Naive thymus-derived CD8-positive, alpha-beta T cell (primary cell): ENCODE measurements at places on chromosomes 1 and 21. TPM values are rescaled to one million over a fixed set of nuclear protein-coding genes. Genes with fewer than 3 reads are reported as not detected.

DNA sequence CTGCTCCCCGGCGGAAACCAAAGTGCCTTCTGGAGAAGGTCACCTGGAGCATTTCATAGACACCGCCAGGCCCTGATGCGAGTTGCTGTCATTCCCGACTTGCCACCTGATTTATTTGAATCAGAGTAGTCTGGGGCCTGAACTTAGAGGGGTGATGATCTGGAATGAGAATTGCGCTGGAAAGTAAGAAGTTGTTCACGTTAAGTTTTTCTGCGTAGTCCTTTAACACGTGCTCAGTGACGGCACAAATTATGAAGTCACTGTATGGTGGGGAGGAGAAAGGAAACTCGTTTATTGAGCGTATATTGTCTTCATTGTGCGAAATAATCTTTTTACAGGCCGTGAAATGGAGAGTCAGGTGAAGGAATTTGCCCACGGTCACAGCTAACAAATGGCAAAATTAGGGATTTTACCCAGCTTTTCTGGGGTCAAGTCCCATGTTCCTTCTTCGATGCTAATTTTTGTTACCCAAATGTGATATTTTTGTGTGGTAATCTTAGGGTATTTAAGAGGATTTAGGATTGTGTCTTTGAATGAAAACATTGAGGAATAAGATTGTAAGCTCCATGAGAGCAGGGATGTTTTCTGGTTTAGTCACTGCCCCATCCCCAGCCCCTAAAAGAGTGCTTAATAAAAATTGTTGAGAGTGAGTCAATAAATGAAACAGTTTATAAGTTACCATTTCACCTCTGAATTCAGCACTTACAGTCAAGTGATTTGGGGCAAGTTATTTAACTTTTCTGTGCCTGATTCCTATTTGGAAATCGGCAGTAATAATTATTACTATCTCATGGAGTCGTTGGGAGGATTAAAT is 46.4 kb upstream of the NBL1 start:
- peak; percentile 65 for DNase-seq

- no peak for DNase-seq
Measured at GRCh38 chr1:59709333-59709732, 105.4 kb upstream of the HOOK1 start.

DNA sequence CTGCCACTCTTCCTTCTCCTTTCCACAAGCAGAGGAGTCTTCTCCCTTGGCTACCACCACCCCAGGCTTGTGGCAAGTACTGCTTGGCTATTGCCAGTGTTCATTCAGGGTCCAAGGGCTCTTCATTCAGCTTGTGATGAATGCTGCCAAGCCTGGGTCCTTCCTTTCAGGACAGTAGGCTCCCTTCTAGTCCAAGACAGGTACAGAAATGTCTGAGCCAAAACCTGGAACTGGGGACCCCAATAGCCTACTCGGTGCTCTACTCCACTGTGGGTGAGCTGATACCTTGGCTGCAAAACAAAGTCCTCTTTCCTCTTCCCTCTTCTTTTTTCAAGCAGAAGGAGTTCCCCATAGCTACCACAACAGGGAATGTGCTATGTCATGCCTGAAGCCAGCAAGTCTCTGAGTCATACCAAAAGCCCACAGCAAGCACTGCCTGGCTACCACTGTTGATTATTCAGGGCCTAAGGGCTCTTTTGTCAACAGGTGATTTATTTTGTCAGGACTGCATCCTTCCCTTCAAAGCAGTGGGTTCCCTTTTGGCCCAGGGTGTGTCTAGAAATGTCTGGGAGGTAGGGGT is 268.9 kb downstream of the HHAT start:
- DNase-seq, result no peak

DNA sequence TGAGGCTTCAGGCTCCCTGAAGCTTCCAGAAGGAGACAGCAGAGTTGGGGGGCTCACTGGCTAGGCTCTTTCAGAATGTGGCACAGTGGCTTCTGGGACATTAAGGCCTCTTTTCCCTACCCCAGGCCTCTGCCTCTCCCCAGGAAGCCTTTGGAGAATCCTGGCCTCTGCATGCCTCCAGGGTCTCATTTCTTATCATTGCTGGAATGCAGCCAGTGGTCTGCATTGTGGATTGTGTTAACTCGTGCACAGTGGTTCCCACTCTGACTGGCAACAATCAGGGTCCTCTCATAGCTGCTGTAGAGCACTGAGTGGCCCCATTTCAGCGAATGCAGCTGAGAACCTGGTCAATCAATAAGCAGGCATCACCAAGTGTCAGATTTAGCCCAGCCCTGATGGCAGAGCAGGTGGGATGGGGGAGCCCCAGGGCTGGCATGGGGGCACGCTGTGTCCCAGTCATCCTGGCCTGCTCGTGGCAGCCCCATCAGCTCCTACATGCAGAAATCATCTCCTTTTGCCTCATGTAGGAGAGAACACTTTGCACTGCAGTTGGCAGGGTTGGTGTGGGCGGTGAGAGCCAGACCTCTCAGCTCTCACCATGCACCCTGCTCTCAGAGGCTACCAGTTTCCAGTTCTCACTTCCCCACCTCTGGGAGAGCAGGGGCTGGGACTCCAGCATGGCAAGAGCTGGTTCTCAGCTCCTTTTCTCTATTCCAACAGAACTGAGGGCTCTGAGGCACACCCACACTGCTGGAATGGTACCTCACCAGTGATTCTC is 13.4 kb downstream of the ADORA1 start:
- DNase-seq, result no peak

- no peak for DNase-seq
Measured at GRCh38 chr1:55195521-55196233, 19.5 kb downstream of the USP24 start.

GRCh38 chr1:203480084-203480483 is 4.5 kb downstream of the PRELP start:
- no peak for DNase-seq

DNA sequence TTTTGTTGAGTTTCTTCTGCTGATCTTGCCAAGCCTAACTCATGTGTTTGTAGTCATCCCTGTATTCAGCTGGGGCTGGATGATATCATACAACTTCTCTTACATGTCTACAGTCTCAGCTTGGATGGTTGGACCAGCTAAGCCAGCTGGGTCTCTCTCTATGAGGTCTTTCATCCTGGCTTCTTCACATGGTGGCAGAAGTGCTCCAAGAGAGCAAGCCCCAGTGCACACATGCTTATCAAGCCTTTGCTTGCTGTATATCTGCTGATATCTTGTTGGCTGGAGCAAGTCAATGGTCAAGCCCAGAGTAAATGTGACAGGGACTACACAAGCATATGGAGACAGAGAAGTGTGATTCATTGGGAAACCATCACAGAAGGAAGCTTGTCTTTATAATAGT is 29.2 kb upstream of the SLC44A5 start:
- DNase-seq, result no peak

COL16A1 gene
- not detected for total RNA-seq
